ENCODE measurements at places on chromosomes 11 and 22. TPM values are rescaled to one million over a fixed set of nuclear protein-coding genes. Genes with fewer than 3 reads are reported as not detected.

DNA sequence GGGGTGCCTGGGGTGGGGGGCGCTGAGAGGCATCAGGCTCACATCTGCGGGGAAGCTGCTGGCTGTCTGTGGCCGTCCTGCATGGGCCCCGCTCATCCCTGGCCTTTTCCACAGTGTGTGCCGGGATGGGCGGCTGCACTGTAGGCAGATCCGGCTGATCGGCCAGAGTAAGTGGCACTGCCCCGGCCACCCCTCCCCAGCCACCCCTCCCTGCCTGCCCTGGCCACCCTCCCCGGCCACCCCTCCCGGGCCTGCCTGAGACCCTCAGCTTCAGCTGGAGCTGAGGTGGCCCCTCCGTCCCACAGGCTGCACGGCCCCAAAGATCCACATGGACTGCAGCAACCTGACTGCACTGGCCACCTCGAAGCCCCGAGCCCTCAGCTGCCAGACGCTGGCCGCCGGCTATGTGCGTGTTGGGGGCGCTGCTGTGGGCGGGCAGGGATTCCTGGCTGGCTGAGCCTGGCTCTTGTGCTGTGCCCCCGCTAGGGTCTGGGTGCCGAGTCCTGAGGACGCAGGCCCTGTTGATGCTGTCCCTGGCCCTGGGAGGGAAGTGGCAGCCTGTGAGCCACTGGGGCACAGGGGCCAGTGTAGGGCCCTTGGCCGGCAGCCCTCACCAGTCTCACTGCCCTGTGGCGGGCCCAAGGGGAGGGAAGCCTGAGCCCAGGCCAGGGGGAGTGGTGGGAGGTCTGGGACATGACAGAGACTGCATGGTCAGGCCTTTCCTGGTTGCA lies 10.9 kb downstream of the MUC2 start:
- DNase-seq, result no peak

CCDC157 gene
- 2.0 TPM for polyA plus RNA-seq

TRIM64 gene
- polyA plus RNA-seq, result not detected

DNA sequence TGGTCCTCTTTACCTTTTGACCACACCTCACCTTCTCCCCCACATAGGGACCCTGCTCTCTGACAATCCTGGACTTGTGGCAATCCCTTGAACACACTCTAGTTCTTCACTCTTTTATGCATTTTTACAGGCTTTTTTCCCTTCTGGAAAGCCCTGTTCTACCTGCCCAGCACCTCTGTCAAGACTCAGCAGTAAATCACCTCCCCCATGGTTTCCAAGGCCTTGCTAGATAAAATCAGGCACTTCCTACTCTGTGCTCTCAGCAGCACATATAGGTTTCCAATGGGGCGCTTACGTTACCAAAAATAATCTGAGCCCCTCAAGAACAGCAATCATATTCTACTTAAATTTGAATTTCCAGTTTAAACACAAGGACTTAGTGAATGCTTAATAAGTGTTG lies 53.9 kb downstream of the ETS1 start:
- DNase-seq, result no peak
